Right ventricle myocardium superior (tissue), 1 donor: ENCODE measurements at places on chromosomes 7 and 10. TPM values are rescaled to one million over a fixed set of nuclear protein-coding genes. Genes with fewer than 3 reads are reported as not detected.

The MYO1G gene
- total RNA-seq: 0.97 TPM

The PON1 gene
- total RNA-seq: not detected

The WIPF3 gene
- 5.5 TPM for total RNA-seq

The STOX1 gene
- total RNA-seq: 0.38 TPM

The ADIRF gene
- total RNA-seq: 43.2 TPM

The PRRT4 gene
- 1.2 TPM for total RNA-seq

The NKX1-2 gene
- not detected for total RNA-seq

- DNase-seq: no peak
These were observed 27.7 kb downstream of the ZNF775 start for GRCh38 chr7:150406567-150407421.

GRCh38 chr10:43000651-43001426 is 76.0 kb upstream of the RET start:
- no peak for DNase-seq

DNA sequence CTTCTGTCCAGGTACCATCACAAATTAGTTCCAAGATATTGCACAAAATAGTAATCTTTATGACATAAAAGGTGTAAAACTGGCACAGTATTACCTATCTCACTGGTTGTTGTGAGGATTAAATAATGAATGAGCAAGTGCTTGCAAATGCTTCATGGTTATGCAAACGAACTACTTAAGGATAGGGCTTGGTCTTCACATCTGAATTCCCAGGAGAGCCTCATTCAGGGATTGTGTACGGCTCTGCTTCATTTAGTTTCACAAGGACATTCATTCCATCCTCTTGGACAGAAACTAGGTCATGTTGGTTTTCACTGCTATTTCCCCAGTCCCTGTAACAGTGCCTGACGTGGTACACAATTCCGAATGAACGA is 12.1 kb downstream of the ABCA13 start:
- no peak for DNase-seq

DNA sequence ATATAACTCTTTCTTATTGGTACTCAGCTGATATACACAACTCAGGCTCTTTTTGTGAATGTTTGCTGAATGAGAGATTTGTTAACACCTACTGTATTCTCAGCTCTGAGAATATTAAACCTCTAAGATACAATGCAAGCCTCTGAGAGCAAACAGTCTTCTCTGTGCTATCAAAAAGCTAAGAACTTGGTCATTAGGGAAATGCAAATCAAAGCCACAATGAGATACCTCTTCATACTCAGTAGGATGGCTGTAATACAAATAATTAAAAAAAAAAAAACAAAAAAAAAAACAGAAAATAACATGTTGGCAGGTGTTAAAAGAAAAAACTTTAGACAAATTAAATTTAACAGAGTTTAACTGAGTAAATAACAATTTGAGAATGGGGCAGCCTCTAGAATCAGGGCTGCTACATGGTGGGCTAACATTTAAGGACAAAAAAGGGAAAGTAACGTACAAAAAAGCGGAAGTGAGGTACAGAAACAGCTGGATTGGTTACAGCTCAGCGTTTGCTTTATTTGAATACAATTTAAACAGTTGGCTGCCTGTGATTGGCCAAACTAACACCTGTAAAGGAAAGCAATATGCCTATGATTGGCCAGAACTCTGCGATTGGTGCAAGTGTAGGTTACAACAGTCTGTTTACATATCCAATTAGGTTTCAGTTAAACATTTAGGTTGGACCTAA is 14.8 kb upstream of the MTURN start:
- no peak for DNase-seq

DNA sequence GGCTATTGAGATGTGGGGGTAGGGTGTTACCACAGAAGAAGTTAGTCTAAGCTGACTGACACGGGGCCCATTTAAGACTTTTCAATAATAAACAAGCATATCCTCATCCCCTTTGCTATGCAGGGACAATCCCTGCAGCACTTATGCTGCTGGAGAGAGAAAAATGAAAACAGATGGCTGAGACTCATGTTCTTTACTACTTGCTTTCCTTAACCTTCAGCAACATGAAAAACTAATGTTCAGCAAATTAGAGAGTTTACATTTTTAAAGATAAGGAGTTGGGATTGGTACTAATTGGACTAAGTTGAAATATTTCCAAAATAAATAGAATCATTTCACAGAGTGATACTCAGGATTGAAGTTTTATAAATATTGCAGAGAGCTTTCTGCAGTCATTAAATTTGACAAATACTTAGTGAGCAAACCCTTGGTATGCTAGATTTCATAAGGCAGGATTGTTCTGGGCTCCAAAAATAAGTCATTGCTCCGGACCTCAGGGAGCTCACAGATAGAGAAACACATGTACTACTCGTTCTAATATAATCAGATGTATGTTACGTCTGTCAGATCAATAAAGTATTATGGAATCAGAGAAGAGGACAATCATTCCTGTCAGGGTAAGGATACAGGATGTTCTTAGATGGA is 147.1 kb upstream of the LRRN3 start:
- DNase-seq: no peak

GRCh38 chr7:99953649-99954048 is 22.2 kb downstream of the AZGP1 start:
- DNase-seq: peak; percentile 52

DNA sequence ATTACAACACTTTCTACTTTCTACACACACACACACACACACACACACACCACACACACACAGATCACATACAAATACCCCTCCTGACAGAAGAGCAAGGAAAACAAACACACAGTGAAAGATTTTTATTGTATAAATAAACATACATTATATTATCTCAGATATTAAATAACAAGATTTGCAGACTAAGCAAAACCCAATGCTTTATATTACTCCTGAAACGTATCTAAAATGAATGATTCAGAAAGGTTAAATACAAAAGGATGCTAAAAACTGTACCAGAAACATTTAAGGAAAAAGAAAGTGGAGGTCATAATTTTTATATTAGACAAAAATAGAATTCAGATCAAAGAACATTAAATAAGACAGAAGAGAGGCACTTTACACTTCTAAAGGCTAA is 208.3 kb upstream of the NPSR1 start:
- DNase-seq: no peak

DNA sequence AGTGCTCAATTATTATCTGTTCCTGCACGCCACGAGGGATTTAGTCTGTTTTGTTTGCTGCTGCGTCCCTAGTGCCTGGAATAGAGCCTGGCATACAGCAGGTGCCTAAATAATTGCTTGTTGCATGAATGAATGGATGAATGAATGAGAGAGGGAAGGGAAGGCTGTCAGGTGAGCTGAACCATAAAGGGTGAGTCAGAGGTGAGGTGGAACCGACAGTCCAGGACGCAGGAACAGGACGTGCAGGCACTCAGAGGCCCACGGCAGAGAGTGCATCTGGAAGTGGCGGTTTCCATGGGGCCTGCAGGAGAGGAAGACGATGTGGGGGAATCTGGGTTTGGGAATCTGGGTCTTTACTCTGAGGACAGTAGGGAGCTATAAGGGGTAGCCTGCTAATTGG is 17.7 kb upstream of the PPIF start:
- DNase-seq: peak; percentile 9

GRCh38 chr7:112503361-112503972 is 22.7 kb downstream of the LSMEM1 start:
- no peak for DNase-seq

DNA sequence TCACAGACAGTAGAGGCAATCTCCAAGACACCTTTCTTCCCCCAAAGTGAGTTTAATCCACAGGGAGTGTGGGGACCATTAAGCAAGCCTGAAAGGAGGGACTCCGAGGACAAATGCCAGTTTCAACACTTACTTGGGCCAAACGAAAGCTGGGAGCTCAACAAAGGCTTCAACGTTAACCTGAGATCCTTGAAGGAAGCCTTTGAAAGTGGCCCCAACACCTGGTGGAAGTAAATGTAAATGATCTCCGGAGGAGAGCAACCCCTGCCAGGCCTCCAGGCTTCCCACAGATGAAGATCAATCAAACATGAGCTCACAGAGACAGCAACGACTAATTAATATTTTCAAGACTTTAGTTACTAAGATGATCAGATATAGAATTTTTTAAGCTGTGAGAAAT is 103.8 kb downstream of the PIP4K2A start:
- DNase-seq: no peak

DNA sequence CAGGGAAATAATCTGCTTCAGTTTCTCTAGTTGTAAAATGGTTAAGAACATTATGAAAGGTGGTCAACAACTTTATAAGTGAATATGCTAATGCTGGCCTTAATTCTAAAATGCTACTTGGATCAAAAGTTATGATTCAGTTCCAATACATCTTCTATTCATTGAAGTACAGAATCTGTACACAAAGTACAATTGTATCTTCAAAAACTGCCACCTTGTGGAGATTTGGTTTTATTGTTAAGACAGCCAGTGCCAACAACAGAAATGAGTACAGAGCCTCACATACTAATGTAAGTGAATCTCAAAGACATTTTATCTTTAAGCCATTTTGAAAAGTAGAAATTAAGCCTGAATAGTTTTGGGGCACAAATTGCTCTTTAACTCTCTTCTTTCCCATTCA is 194.0 kb downstream of the CFTR start:
- DNase-seq: no peak

GRCh38 chr10:125174360-125174759 is 14.0 kb upstream of the CTBP2 start:
- DNase-seq: no peak

DNA sequence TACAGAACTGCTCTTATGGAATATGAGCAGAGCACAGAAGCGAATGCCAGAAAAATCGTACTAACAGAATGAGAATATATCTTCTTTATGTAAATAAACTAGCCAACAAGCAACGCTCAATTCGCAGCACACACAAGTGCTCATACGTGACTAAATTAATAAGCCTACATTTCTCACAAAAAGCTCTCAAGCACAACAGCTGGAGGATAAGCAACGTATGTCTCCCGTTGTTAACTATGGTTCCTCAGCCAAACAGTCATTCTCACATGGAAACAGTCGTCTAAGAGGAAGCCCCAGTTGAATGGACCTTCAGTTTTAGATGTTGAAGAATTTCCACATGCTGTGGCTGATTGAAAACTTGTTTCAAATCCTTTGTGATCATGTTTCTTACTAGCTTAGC is 110.4 kb downstream of the PKD1L1 start:
- DNase-seq: no peak

GRCh38 chr7:131861620-131862346 is 305.4 kb upstream of the PODXL start:
- DNase-seq: no peak

GRCh38 chr7:73577627-73578341 is 595 bp downstream of the TBL2 start:
- DNase-seq: no peak

GRCh38 chr7:31027161-31027965 is 24.7 kb upstream of the ADCYAP1R1 start:
- peak; percentile 63 for DNase-seq

DNA sequence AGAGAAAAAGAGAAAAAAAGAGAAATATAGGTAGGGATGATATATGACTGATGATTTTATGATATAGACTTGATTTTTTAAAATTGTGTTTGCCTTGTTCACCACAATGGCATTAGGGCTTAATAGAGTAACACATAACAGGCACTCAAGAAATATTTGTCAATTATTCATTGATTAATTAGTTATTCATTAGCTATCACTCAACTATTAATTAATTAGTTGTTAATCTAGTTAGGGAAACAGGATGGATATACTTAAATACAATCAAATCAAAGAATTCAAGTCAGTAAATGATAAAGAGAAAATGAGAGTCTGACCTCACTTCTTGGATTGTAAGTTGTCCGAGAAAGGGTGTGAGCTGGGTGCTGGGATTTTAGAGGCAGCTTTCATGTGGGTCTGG is 15.1 kb upstream of the CALD1 start:
- no peak for DNase-seq

DNA sequence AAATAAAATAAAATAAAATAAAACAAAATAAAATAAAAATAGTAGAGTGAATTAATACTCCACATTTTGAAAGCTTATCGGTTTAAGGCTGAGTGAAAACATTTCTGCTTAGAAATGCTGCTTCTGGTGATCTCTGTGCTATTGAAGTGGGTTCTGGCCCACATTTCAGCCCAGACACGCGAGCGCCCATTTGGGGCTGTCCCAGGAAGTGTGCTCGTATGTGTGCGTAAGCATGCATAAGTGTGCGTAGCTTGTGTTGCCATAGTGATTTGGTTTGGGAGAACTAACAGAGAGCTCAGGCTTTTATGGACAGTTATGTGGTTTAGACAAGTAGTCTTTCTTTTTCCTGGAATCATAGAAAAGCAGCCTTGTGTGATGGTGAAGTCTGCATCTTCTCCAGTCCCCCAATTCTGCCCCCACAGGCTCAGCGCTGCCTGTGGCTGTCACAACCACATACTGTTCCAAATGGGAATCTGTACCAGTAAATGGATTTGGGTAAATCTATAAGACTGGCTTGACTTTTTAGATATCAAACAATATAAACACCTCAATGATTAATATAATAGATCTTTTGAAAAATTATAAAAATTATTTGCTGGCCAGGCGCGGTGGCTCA is 29.8 kb upstream of the PURB start:
- DNase-seq: no peak

DNA sequence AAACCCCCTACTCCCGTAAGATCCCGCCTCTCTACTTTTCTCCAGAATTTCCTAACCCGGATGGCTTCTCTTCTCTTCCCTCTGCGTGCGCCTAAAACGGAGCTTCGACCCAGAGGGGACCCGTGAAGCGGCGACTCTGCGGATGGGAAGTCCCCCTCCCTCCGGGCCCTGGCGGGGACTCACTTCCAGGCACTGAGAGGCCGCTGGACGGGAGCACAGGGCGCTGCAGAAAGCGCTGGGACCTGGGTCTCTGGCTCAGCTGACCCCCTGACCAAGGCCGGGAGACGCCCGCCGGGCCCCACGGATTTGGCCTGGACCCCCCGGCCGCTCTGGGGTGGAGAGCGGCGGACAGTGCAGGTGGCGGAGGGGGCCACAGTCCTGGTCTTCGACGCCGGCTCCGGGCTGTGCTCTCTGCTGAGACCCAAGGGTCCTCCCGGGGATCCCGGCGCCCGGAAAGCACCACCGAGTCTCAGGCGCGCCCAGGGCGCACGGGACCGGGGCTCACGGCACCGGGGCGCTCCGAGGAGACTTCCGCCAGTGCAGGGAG is 688 bp upstream of the FOXL3 start:
- DNase-seq: no peak

GRCh38 chr7:135858851-135859250 is 110.2 kb upstream of the FAM180A start:
- no peak for DNase-seq

GRCh38 chr10:52066383-52066782 is 247.7 kb upstream of the DKK1 start:
- DNase-seq: no peak
